ENCODE measurements at places on chromosomes 3 and 15. TPM values are rescaled to one million over a fixed set of nuclear protein-coding genes. Genes with fewer than 3 reads are reported as not detected.

SOX2 gene
- 0.08 TPM for total RNA-seq

LINGO1 gene
- not detected for total RNA-seq

HDC gene
- 0.29 TPM for total RNA-seq

PLAAT1 gene
- total RNA-seq = not detected

GOLGA8R gene
- total RNA-seq = 0.28 TPM

CTSH gene
- total RNA-seq = 16.4 TPM

NIPA2 gene
- total RNA-seq = 112 TPM

SPATA12 gene
- total RNA-seq = not detected

MAP1A gene
- total RNA-seq = 1.2 TPM

SH2D7 gene
- not detected for total RNA-seq

DNA sequence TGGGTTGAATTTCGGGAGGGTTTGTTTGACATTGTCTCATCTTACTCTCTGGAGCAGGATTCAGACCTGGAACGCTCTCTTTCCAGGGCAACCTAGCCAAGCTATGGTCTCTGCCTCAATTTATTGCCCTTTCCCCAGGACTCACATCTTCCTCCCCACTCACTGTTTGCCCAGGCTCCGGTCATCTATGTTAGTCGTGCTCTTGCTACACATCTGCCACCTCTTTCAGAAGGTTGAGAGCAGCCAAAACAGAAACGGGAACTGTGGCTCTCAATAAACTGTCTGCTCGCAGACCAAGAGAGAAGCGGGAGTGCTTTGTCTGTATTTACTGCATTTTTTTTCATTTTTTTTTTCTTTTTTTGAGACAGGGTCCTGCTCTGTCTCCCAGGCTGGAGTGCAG is 81.6 kb downstream of the ST6GAL1 start:
- DNase-seq = no peak

GRCh38 chr3:146431240-146431639 is 38.1 kb downstream of the PLSCR2 start:
- no peak for DNase-seq

GRCh38 chr3:105944721-105945120 is 75.9 kb upstream of the CBLB start:
- no peak for DNase-seq

DNA sequence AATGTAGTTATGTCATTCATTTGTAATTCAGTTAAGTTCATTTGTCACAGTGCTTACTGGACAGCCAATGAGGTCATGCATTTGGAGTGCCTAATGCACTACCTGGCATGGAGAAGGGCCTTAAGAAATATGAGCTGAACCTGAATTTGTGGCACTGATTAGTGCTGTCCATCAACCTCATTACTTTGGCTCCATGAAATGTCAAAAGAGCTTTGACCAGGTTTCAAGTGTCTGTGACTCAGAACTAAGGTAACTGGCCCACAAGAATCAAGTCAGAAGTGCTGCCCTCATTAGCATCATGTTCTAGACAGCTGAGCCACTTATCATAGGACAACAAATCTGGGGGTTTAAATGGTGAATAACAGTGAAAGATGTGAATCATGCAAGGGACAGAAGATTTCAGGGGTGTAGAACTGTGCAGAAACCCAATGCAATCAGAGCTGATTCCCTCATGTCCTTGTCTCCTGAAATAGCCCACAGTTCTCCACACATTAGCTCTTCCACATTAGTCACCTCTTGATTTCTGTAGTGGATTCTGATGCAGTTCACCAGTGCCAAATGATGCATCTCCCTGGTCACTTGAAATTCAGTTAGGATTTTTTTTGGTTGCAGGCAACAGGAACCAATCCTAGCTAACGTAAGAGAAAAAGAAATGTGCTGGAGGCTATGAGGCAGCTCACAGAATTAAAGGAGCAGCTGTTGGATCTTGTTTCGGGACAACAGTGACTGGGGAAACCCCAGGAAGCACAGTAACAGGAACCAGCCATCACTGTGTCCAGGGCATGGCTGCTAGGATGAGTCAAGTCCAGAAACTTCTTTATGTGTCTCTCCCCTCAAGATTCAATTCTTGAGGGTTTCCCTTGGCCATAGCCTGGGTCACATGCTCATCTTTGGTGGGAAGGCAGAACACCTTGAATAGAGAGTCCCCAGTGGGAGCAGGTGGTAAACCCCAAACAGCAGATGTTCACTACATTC is 38.7 kb downstream of the CHST2 start:
- no peak for DNase-seq

GRCh38 chr3:58620421-58620820 is 43.2 kb upstream of the FAM107A start:
- DNase-seq = no peak

DNA sequence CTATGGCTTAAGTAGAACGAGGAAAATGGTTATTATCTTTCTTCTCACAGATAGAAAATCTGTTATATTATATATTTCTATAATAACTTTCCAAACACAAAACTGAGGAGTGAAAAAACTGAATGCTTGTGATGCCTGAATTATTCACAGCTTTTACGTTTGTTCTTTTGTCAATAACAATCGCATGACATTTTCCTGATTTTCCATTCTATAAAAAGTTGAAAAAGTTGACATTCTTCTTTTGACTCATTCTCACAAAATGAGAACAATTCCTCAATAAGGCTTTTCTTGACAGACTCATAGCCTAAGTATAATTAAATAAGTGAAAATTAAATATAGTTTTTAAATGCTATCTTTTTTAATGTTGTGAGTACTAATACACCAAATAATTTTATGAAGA is 288.8 kb upstream of the TGFBR2 start:
- no peak for DNase-seq

GRCh38 chr3:16289144-16289889 is 24.3 kb downstream of the OXNAD1 start:
- DNase-seq = no peak

DNA sequence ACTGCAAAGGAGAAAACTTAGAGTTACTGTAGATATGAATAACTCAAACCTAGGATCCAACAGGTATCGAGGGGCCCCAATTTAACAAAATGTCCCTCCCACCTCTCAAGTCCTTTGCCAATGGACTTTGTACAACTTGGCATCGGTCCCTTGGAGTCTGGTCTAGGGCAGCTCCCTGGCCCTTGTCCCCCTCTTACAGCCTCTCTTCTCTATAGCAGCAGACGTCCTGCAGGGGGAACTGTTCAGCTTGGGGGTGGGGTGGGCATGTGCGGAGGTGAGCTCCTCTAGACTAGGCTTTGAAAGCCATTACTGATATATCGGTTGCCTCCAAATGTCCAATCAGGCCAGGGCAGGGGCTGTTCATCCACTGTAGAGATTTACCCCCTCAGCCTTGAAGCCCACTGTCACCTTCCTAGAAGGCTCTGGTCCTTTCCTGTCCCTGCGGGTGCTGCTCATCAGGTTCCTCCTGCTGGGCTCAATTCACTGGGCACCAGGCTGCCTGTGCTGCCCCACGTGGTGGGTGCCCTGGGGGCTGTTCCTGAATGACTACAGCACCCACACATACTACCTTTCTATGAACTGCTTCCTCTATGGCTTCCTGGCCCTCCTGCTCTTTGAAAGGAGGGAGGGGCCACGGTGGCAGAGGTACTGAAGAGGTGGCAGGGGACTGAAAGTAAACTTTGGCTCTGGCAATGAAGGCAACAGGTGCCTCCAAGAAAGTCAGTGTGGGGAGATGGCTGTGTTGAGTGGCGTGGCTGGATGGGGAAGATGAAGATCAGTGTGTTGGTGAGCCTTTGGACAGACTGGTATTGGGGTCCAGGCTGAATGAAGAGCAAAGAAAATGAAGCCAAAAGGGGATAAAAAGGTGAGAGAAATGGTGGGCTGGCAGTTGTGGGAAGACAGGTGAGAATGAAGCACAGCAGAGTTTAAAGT is 78.8 kb upstream of the MEX3B start:
- DNase-seq = no peak

DNA sequence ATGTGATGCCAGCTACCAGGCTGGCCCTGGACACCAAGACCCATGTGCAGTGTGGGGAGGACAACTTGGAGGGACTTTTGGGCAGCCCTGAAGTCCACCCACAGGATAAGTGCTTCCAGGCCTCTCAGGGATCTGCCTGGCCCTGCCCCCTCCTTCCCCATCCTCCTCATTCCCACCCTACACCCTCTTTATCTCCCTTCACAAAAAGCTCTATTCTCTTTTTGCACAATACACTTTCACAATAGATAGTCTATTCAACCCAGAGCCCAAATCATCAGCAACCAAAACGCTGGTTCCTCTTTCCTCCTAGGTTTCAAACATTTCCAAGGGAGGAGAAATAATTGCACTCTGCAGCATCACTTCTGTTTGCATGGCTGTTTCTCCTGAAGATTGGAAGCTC is 7.8 kb upstream of the ZNF710 start:
- no peak for DNase-seq

DNA sequence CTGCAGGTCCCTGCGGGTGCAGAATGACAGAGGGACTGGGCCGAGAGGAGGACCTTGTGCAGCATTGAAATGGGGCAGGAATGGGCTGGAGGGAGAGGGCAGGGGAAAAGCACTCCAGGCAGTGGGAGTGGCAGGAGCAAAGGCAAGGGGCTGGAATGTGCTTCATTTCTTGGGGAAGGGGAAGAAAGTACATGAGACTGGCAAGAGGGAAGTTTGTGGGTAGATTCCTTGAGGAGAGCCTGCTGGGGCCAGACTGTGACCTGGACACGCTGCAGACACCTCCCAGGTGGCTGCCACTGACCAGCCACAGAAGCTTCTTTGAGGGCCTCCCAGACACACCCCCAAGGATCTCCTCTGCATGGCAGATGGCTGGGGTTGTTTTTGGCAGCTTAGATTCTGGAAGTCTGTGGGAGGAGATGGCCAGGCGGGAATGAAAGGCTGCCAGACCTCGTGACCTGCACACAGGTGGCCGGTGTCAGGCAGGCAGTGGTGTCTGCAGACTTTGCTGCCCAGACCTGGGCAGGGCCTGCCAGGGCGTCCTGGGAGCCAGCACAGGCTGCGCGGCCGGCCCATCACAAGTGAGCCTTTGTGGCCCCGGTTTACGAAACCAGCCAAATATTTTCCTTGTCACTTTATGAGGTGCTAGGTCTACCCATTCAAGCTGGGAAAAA is 53.1 kb downstream of the SPSB4 start:
- no peak for DNase-seq

- no peak for DNase-seq
Observed at GRCh38 chr3:13223574-13224237, 150.5 kb upstream of the IQSEC1 start.

DNA sequence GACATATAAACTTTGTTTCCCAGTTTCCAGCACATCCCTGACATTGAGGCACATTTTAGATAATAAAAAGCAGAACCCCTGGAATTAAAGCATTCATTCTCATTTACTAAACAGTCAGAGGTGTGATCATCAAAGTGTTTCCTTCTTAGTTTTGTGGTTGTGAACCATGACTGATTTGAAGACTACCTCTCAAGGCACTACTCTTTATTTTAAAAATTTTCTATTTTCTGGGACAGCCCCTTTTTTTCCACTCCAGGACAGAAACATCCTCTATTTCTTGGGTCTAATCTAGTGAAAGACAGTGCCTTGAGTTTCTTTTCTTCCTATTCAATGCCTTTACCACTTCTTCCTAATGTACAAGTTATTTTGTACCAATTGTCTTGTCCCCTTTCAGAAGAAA is 5.2 kb downstream of the SST start:
- DNase-seq = no peak

- DNase-seq = no peak
Observed at GRCh38 chr15:78127882-78128281, 3.4 kb downstream of the CIB2 start.

- no peak for DNase-seq
Observed at GRCh38 chr3:135007607-135008006, 212.5 kb downstream of the EPHB1 start.

GRCh38 chr3:135633078-135633477 is 332.4 kb upstream of the PPP2R3A start:
- no peak for DNase-seq

GRCh38 chr3:39103324-39103693 is 4.1 kb downstream of the GORASP1 start:
- no peak for DNase-seq

GRCh38 chr3:72606005-72606800 is 242.0 kb downstream of the SHQ1 start:
- DNase-seq = no peak

- DNase-seq = no peak
Observed at GRCh38 chr3:141610939-141611338, 124.1 kb downstream of the RASA2 start.

DNA sequence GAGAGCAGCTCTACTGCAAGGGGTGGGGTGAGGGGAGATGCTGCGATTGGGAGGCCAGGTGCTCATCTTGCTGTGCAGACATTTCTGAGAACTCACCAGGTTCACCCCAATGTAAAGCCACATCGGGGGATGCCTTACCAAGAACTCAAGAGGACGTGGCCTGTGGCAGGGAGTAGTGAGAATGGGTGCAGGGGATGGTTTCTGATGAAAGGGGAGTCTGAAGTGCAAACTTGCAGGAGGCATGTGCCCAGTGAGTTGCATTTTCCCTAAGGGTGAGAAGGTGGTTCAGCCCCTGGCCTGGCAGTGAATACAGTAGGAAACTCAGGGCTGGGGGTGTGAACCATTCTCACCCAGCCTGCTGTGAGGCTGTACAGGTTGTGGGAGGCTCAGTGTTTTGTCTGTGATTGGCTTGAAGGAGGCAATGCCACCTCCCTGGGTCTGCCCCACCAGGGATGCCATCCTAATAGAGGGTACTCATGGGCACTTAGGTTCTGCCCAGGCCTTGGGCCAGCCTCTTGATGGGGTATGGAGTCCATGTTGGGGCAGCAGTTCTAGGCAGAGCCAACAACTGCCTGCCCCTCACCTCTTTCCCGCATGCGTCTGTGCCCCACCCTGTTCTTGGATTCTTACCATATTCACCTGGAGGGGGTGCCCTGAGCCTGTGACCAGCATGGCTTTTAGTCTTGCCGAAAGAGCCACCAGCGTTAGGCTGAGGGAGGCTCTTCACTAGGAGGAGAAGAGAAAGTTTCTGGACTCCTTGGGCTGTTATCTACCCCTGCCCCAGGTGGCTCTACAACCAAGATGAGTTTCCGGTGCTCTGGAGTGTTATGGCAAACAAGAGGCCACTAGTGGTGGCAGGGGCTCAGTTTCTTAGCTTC is 4.5 kb downstream of the HEMK1 start:
- DNase-seq = peak; percentile 68

- DNase-seq = no peak
Observed at GRCh38 chr3:72494130-72494529, 354.1 kb downstream of the SHQ1 start.

GRCh38 chr15:89335298-89336041 is 846 bp upstream of the POLG start:
- no peak for DNase-seq

- DNase-seq = no peak
Observed at GRCh38 chr15:79897380-79897678, 515 bp upstream of the MTHFS start.

DNA sequence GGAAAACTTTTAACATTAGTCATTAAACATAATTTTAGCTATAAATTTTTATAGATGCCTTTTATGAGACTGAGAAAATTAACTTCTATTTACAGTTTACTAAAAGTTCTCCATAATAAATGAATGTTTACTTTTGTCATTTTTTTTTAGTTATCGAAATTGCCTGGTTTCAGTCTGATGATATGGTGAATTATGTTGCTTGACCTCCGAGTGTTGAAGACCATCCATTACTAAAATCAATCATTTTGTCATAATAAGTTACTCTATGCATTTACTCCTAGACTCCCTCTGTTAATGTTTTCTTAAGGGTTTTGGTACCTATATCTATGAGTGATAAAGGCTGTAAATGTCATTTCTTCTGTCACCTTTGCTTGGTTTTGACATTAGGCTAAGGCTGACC is 516.0 kb upstream of the ROBO1 start:
- DNase-seq = no peak

GRCh38 chr3:129665024-129665768 is 58.7 kb upstream of the PLXND1 start:
- no peak for DNase-seq

- DNase-seq = no peak
Observed at GRCh38 chr15:68644083-68644904, 65.5 kb downstream of the CORO2B start.

All from activated T-cell treated with anti-CD3 and anti-CD28 coated beads, Interleukin-2, amount 50 U/mL, for 4 hours (primary cell).